Activated CD4-positive, alpha-beta T cell treated with anti-CD3 and anti-CD28 coated beads, Interleukin-2, amount 50 U/mL, for 24 hours (primary cell): ENCODE measurements at places on chromosomes 2 and 18.

- no peak for DNase-seq
Measured at GRCh38 chr2:147501968-147502367, 342.9 kb upstream of the ACVR2A start.

DNA sequence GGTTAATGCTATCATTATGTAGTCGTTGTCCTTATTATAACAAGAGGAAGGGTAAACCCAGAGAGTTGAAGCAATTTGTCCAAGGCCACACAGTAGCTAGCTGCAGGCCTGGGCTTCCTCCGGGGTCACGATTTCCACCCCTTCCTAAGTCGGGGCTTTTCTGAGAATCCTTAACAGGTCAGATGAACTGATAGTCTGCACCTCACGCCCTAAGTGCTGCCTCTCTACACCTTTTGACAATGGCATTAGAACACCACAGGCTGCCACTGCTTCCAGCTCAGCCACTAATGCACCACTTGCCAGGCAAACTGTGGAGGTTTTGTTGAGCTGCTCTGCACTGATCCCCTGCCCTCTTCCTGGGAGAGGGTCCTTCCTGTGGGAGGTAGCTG, 37.7 kb downstream of the FOSL2 start:
- no peak for DNase-seq

DNA sequence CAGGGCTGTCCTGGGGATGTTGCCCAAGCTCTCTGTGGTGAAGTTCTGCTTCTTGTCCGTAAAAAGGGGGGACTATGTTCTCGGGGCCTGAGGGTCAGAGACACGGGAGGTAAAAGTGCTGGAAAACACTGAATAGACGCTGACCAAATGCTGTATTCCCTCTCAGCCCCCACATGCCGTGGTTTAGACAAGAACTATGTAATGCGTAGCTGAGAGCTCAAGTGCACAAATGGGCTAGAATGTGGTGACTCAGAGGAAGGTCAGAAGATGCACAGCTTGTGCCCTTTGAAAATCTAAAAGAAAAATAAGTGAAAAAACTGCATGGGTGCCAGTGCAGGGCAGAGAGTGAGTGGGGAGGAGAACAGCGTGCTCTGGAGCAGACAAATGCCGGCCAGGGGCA, 80.3 kb upstream of the MAP4K4 start:
- no peak for DNase-seq

GRCh38 chr2:100988630-100989417, 13.3 kb upstream of the RPL31 start:
- DNase-seq: no peak

GRCh38 chr2:97645112-97645694, 659 bp upstream of the COX5B start:
- no peak for DNase-seq

GRCh38 chr18:5967666-5968065, 72.3 kb upstream of the TMEM200C start:
- DNase-seq: no peak

- no peak for DNase-seq
Measured at GRCh38 chr2:187966924-187967323, 324.8 kb upstream of the GULP1 start.

DNA sequence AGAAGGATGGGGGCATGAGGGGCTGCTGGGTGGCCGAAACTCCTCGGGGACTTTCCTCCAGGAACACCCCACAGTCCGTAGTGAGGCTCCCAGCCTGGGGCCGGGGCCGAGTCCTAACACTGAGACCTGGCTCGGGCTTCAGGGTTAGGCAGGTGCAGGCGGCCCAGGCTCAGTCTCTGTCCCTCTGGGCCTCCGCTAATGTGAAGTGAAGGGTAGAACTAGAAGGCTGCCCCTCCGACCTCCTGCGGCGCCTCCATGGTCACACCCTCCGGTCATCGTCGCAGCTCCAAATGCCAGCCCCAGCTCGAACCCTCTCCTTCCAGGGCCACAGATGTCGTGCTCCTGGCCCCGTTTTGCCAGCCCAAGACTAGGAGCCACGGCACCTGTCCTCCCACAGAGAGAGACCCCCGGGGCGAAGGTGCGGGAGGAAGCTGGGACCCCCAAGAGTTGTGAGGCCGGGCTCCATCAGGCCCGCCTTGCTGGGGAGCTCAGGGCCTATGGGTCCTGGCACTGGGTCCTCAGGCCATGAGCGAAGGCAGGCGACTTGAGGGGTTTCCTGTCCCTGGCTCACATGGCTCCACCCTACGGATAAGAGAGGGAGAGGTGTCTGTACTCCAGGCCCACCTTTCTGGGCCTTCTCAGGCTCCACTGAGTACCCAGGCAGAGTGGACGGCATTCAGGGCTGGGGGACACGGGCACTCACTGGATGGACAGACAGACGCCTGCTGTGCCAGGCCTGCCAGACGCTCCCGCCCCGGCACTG, 797 bp downstream of the ANO7 start:
- DNase-seq: no peak

- no peak for DNase-seq
Measured at GRCh38 chr2:80454628-80455027, 150.1 kb upstream of the LRRTM1 start.

DNA sequence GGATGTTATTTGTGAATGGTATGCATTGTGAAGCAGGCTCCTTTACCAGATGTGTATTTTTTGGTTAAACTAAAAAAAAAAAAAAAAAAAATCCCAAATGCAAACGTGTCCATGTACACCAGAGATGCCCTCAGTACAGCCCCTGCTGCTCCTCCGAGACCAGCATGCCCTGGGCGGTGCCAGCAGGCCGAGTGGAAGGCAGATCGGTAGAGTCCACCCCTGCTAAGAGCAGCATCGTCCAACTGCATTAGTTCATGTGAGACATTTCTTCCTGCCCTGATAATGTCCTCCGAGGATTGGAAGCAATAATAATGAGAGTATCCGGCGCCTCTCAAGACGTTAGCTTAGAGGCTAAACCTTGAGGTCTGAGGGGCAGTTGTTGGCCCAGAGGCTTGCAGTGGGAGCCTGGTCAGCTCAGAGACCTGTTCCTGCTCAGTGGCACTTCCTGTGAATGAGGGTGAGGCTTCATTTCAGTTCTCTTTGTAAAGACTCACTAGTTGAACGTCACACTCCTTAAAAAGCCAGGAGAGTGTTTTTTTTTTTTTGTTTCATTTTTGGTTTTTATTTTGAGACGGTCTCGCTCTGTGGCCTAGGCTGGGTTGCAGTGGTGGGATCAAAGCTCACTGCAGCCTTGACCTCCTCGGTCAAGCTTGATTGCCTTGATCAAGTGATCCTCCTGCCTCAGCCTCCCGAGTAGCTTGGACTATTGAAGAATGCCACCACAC, 5.6 kb downstream of the SLC66A3 start:
- no peak for DNase-seq

GRCh38 chr2:225464346-225465025, 65.0 kb downstream of the NYAP2 start:
- no peak for DNase-seq

DNA sequence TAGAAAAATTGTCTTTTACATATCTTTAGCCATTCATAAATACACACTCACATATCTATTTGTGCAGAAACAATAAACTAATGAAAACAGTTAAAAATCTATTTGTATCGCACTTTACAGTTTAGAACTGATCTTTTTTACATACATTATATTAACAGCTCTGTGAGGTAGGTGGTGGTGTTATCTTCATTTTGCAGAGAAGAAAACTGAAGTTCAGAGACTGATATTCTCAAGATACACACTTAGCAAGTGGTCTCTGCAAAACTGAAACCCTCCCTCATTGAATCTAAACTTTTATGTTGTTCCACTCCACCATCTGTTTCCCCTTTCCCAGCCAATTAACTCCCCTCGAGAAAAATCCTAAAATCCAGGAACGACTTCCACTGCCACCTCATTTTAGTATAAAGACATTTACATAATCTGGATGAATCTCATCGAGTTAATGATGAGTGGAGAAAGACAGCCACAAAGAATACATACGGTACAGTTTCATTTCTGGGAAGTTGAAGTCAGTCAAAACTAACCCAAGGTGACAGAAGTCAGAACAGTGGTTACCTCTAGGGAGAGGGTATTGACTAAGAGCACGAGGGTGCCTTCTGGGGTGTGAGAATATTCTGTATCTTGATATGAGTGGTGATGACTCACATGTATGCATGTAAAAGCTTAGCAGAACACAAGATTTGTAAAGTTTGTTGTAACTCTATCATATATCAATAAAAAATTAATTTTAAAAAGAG, 524.2 kb upstream of the TCF4 start:
- no peak for DNase-seq

DNA sequence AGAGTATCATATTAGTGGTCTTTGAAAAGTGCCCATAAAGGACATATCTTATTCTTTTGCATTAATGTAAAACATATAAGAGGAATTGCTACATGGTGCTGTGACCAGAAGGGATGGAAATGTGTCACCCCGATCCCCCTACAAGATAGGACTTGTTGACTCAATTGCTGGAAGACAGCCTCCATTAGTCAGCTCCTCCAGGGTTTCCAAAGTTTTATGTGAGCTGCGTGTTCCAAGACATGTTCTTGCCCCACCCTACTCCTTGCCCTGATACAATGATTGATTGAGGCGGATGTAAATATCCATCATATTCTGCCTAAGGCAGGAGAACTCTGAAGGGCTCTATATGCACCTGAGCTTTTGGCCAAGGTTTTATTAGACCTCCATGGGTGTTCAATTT, 541.0 kb upstream of the ZEB2 start:
- no peak for DNase-seq

DNA sequence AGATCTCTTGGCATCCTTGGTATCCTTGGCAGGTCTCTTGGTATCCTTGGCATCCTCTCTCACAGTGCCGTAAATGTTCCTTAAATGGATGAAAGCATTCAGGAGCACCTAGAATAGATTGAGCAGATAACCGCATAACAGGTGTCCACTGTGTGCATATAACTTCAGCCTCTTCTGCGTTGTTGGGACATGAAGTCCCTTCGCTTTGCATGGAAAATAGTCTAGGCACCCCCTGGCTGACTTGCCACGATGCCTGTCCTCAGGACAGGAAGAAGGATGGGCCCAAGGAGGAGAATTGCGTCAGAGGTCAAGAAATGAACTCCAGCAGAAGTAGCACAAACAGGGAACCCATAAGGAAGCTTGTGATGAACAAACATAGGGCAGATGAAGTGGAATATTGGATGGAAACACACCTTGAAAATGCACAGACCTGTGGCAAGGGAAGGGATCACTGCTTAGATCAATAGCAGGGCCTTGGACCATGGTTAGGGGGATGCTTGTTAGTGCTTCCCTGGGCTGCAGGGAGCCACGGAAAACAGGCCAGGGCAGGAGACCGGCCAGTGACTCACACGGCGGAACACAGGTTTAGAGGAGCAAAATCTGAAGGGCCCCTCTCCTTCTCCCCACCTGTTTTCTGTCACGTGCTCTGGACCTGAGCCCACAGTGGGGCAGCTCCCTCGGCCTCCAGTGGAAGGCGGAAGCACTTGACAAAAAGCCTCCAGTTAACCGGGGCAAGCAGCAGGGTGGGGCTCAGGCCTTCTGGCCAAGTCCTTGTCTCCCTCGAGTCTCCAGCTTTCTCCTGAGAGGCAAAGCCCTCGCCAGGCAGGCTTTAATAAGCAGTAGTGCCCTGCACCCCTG, 99.2 kb upstream of the ASAP2 start:
- no peak for DNase-seq

GRCh38 chr18:48575301-48575657, 36.4 kb downstream of the CTIF start:
- no peak for DNase-seq

- no peak for DNase-seq
Measured at GRCh38 chr2:126792186-126792585, 106.5 kb upstream of the TEX51 start.

GRCh38 chr2:189208254-189208653, 28.7 kb upstream of the COL5A2 start:
- DNase-seq: no peak

DNA sequence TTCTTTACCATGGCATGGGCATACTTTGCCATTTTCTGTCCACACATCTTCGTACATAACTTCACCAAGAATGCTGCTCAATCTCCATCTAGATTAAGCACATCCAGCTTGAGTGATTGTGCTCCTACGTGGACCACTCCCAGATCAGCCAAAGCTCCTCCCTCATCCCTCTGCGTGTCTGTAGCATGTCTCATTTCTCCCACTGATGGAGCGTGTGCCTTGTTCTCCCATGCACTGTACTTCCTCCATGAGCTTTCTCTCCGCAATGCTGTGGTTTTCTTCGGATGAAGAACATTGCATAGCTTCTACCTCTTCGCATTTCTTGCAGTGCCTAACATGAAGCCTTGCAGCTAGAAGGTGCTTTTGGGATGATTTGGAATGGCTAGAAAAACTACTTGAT, 13.5 kb downstream of the CCL20 start:
- no peak for DNase-seq

DNA sequence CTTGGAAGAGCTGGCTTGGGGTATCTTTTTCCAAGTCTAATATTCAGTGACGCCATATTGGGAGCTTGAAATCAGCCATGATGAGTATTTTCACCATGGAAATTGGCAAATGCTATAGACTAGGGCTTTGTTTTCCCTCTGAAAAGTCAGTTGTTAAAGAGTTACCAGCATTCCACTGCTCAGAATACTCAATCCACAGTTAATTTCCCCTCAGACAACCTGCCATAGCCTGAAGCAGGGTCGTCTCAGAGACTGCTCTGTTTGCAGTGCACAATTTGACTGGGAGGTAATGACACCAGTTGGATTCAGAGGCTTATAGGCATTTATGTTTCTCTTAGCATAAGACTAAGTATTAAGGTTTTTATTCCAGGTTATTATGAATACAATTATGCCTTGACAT, 35.5 kb upstream of the TMEM200C start:
- DNase-seq: no peak

- no peak for DNase-seq
Measured at GRCh38 chr2:105134081-105134480, 96.2 kb downstream of the MRPS9 start.

GRCh38 chr18:3455090-3455635, 5.2 kb downstream of the TGIF1 start:
- DNase-seq: no peak
